ENCODE measurements at places on chromosomes 5 and 9. TPM values are rescaled to one million over a fixed set of nuclear protein-coding genes. Genes with fewer than 3 reads are reported as not detected.

DNA sequence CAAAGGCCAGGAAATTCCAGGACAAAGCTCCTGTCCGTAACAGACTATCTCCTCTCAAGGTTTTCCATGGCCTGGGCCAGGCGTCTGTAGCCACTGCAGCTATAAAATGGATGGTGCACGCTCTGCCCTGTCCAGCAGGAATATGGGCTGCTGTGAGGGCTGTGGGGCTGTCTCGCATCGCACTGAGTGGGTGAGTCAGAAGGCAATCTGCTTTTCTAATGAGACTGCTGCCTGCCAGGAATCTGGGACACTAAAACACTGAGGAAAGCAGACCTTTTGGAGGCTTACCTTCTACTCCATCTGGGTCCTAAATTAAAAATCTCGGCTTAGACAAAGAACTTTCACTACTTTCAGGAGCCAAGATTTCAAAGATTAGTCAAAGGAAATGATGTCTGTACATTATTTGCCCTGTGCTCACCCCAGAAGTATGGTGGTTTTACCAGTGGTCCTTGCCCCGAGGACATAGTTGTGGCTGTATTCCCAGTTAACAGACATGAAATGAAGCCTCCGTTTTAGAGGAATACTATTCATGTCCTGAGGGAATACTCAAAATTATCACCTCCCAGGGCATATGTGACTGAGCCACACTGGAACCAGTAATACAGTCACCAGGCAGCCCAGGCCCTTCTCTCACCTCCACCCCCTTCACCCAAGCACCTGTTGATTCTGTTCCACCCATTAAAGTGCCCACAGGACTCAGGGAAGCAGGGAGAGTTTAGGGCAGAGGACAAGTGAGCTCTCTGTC, 56.4 kb downstream of the PFDN1 start:
- DNase-seq = no peak

DNA sequence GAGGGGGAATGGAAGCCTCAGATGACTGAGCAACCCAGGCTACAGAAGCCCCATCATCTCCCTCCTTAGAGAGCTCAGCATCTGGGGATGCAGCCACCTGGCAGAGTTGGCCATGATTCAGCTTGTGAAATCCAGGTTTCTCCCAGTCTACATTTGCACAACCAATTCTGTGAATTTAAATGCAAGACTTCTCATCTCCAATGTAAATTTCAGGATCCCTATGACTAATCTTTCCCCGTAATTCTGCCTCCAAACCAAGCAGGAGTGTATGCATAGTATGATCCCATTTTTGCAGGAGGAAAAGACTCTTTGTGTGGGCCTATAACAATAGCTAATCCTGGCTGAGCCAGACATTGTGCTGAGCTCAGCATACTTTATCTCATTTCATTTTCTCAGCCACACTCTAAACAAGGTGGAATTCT, 59.6 kb upstream of the IL17B start:
- no peak for DNase-seq

Gene SPINK1
- polyA plus RNA-seq = 45.8 TPM

DNA sequence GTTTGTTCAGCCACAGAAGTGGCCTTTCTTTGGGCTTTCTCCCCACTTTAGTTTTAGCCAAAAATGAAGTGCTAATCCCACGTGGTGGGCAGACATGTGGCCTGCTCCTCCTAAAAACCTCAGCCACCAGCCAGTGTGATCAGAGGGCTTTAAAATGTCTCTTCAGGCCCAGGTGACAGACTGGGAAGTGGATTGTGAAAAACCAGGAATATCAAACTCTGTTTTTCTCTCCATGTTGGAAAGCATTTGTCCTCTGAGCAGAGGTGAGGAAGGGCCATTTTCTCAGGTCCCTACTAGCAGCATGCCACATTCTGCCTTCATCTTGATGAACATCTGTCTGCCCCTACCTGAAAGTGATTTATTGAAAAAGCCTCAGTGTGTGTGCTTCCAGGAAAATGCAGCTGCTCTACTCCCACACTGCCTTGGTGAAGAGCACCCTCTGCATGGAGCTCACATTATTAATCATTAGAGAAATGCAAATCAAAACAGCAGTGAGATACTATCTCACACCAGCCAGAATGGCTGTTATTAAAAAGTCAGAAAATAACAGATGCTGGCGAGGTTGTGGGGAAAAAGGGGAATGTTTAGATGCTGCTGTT, 181.2 kb upstream of the DMAC1 start:
- DNase-seq = no peak

GRCh38 chr5:164518741-164519080, 1013.3 kb downstream of the MAT2B start:
- no peak for DNase-seq

DNA sequence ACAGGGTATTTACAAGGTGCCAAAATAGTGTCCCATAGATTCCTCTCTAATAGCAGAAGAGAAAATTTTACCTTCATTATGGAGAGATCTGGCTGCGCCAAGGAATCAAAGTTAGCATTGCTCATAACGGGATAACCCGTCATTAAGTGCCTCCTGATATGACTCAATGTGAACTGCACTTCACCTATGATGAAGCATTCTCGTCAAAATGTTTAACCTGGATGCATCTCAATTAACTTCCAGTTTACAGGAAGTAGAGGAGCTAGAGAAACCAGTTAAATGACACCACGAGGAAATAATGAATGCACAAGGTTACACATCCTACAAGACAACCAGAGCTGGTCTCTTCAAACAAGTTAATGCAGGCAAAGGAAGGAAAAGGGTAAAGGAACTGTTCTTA, 17.2 kb downstream of the FBXW11 start:
- DNase-seq = no peak

Gene DMRTA1
- 1.1 TPM for polyA plus RNA-seq

DNA sequence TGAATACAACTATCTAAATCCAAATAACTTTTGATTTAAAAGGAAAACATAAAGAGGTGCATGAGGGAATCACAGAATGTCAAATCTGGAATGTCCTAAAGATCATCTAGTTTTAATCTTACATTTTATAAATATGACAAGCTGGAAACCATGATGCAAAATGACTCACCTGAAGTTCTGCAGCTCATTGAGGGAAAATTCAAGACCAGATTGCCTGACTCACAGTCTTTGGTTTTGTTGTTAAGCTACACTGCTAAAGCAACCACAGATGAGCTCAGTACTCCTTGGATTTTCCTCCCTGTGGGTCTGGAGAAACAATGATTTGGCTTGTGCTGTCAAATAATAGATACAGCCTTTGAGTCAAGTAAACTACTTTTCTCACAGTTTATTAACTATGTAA, 19.1 kb upstream of the EDIL3 start:
- DNase-seq = no peak

Gene HIGD2A
- 127 TPM for polyA plus RNA-seq

- DNase-seq = no peak
These were observed 27.2 kb upstream of the MED10 start for GRCh38 chr5:6405591-6405990.

Gene SMIM33
- 0.12 TPM for polyA plus RNA-seq

DNA sequence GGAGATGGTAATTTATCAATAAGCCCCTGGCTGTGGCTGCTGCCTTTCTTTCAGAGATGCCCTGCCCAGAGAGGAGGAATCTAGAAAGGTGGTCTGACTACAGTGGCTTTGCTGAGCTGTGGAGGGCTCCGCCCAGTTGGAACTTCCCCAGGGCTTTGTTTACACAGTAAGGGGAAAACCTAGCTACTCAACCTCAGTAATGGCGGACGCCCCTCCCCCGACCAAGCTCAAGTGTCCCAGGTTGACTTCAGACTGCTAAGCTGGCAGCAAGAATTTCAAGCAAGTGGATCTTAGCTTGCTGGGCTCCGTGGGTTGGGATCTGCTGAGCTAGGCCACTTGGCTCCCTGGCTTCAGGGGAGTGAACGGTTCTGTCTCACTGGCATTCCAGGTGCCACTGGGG, 865.4 kb upstream of the ACO1 start:
- peak; percentile 4 for DNase-seq

DNA sequence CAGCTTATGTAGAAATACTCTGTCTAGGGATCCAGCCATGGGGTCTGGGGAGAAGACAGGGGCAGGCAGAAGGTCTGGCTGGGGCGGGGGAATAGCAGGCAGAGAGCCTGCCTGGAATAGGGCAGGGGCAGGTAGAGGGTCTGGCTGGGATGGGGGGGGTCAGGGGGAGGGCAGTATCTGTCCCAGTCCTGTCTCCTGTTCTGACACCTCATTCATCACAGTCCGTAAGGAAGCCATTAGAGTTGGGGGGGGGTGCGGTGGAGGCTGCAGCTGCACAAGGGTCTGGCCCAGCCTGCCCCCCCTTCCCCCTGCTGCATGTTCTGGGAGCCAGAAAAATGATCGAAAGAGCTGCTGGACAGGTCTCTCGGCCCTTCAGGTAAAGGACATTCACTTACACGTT, 32.6 kb downstream of the CNTFR start:
- no peak for DNase-seq

DNA sequence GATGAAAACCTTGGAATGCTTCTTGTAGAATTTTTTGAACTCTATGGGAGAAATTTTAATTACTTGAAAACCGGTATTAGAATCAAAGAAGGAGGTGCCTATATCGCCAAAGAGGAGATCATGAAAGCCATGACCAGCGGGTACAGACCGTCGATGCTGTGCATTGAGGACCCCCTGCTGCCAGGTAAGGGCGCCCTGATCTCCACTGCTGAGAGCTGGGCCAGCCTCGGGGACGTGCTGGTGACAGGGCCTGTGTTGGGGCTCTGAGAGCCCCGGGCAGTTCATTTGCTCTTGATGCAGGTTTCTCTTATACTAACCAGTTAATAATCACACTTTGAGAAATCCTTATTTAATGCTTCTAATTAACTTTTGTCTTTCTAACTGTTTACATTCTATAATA, 33.0 kb downstream of the TENT4A start:
- no peak for DNase-seq

Gene MEF2C
- 44.5 TPM for polyA plus RNA-seq

Gene FABP6
- polyA plus RNA-seq = not detected

Gene POLK
- polyA plus RNA-seq = 21.3 TPM

- DNase-seq = no peak
These were observed 516 bp upstream of the DMRT2 start for GRCh38 chr9:1049641-1050040.

Gene DBH
- polyA plus RNA-seq = 1.7 TPM

GRCh38 chr9:5786370-5787127, 46.4 kb downstream of the ERMP1 start:
- DNase-seq = no peak

Gene PCDHA11
- 0.18 TPM for polyA plus RNA-seq

GRCh38 chr5:657570-657969, 35.6 kb downstream of the TPPP start:
- no peak for DNase-seq

DNA sequence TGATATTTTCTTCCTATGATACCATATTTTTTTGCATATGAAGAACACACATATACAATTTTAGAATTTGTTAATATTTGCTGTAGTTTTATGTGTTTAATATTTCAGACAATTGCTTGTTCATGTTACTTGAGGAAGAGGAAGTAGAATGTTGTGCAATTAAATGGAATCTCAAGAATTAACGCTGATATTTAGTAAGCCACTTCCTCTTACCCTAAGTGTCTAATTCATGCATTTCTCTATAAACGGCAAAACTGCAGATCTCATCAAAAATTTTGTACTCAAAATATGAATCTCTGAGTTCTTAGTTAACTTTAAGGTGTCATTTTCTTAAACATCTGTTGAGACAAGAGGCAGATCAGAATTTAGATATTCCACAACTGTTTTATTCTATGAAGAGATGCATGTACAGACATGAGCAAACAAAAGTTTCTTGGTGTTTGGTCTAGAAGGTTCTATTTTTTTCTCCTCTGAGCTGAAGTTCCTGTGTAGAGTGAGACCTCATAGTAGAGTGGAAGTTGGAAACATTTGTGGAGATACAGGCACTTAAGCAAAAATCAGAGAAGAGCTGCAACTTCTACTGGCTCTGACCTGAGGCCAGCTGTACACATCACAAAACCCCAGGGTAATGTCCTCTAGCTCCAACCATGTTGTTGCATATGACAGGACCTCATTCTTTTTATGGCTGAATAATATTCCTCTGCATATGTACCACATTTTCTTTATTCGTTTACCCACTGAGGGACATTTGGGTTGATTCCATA, 16.6 kb upstream of the TGFBI start:
- DNase-seq = no peak

Gene TRIP13
- polyA plus RNA-seq = 17.4 TPM

GRCh38 chr5:54904425-54904824, 81.0 kb downstream of the ESM1 start:
- no peak for DNase-seq

DNA sequence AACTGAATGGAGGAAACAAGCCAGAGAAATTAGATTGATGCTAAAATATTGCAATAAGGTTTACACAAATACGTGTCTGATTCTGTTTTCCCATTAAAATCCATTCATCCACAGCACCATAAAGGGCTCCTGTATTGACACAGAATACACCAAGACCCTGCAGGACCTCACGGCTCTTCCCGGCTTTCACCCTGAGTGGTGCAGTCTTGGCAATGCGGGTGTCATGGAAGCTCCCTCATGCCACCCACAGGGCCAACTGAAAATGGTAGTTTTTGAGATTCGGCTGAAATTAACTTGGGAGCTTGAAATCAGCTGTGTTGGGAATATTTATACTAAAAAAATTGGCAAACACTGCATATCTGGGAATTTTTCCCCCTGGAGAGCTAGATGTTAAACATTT, 17.3 kb upstream of the EXOC3 start:
- no peak for DNase-seq

- DNase-seq = no peak
These were observed 385.5 kb downstream of the RAB3C start for GRCh38 chr5:58968350-58968749.

DNA sequence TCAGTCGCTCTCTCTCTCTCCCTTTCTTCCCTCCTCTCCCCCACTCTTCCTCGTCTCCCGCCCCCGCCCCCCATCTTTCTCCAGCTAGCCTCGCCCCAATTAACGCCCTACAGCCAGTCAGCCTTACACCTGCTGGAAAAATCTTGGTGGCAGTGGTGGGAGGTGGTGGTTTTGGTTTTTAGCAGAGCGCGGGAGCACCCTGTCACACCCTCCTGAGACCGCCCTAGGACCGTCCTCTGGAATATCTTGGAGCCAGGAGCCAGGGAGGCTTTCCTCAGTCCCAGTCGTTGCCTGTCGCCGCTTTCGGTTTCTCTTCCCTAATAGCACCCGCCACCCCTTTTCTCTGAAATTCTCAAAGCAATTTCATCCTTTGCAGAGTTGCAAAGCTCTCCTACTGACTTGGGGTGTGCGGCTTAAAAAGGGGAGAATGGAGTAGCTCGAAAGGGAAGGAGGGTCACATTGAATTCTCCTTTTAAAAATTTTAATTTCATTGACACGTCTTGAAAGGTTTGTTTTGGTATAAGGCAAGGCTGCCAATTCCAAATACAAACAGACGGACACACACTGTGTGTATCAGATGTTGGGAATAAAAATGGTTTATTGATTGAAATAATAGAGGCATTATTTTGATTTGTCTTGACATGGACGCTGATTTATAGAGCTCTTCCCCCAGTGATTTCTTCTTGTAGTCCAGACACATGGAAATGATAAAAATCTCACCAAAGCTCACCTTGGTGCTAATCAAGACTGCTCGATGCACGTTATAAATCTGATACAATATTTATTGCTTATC, 301.3 kb downstream of the PARP8 start:
- DNase-seq = no peak

GRCh38 chr5:141872496-141873356, 5.5 kb downstream of the PCDH1 start:
- no peak for DNase-seq

Gene C5orf58
- 0.22 TPM for polyA plus RNA-seq

Measured in renal pelvis (tissue), 12 donors.